Stimulated activated CD4-positive, alpha-beta T cell treated with anti-CD3 and anti-CD28 coated beads, Interleukin-15, amount 100 ng/mL, for 1 hour (primary cell): ENCODE measurements at places on chromosomes 16 and 17.

DNA sequence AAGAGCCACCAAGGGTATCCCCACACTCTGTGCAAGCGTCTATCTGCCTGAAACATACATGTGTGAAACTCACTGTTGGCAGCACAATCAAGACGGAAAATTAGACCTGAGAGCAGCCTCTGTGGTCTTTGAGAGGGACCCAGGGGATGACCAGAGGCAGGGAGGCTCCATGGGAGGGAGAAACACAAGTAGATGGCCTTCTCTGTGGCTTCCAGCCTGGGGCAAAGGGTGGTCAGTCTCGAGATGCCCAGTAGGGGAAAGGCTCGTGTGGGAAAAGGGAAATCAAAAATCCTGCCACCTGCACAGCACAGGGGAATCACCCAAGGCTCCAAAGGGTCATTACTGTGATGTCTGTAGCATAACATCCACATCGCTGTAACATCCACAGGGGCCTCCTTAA, 823.3 kb downstream of the KCNJ18 start:
- no peak for DNase-seq

DNA sequence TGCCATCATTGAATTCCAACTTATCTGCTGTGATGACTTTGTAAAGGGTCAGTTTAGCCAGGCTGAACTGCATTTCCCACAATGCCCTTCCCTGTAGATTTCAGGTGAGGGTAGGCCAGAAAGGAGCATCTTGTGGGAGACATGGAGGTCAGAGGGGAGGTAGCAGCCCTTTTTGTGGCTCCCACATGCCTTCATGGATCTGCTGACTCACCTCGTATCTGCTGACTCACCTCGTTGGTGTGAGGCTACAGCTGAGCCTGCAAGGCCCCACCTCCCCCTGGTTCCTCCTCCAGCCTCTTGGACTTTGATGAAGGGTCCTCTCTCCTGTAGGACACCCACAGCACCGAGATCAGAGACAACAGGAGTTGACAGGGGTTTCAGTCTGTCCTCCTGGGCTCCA, 102.5 kb downstream of the SALL1 start:
- DNase-seq = no peak

GRCh38 chr16:85916141-85916890, 17.4 kb downstream of the IRF8 start:
- no peak for DNase-seq

DNA sequence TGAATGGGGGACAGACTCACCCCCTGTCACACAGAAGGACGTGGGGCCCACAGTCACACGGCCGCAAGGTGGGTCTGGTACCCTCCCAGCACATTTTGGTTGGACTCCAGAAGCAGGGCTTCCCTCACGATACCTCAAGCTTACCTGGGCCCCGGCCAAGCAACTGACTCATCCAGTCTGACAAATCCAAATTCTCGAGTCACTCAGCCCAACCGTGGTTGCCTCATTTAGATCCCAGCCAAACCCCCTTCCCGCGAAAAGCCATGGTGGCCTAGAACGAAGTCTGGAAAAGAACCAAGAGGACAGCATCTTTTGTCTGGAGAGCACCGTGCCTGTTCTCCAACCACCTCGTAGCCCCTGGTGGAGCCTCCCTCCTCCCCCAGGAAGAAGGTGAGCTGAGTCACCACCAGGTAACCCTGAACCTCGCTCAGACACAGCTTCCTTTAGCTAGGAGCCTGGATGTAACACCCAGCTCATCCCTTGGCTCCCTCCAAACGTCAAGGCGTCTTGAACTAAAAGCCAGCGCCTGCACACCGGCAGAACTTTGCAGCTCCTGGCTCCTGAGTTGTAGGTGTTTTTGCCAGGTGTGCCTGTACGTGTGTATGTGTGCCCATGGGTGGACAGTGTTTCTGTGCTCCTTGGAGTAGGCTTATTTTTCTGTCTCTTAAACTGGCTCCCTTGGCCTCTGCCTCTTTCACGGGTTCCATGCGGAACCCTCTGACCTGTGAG, 78.9 kb downstream of the CMIP start:
- DNase-seq = no peak

- DNase-seq = no peak
Observed at GRCh38 chr16:20910781-20911321, 10.3 kb downstream of the LYRM1 start.

DNA sequence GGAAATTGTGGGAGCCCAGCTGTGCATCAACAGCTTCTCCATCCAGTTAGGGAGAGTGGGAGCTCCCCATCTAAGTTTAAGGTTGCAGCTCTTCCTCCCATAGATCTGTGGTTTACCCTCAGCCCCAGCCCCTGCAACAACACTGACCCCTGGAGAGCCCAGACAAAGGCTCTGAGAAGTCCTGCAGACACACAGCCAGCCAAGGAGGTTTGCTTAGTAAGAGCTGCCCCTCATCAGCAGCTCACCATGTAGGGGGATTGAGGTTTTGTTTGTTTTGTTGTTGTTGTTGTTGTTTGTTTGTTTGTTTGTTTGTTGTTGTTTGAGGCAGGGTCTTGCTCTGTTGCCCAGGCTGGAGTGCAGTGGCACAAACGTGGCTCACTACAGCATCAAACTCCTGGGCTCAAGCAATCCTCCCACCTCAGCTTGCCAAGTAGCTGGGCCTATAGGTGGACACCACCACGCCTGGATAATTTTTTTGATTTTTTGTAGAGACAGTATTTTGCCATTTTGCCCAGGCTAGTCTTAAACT, 138.6 kb downstream of the CLEC16A start:
- DNase-seq = no peak

DNA sequence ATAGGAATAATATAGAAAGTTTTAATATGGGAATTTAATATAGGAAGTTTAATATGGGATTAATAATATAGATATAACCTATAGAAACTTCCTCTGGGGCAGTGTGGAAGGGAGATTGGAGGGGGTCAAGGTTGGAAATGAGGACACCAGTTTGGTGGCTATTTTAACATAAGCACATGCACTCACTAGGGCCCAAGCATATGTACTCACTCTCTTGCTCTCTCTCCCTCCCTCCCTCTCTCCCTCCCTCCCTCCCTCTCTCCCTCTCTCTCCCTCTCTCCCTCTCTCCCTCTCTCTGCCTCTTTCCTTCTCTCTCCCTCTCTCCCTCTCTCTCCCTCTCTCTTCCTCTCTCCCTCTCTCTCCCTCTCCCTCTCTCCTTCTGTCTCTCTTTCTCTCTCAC, 528.1 kb downstream of the NPIPA7 start:
- DNase-seq = no peak

DNA sequence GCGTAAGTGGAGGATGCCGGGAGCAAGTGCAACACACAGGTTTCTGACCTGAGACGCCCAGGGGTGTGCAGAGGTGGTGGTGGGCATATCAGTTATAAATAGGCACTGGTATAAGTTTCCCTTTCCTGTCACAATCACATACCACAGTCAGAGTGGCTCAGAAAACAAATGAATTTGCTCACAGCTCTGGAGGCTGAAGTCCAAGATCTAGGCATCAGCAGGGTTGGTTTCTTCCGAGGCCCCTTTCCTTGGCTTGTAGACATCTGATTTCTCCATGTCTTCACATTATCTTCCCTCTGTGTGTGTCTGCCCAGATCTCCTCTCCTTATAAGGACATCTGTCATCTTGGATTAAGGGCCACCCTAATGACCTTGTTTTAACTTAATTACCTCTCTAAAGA, 250.5 kb upstream of the TNRC6C start:
- DNase-seq = no peak

- no peak for DNase-seq
Observed at GRCh38 chr16:68737046-68737729, at the start of gene CDH1. CDH1 (plus strand) TSS chr16:68737292; CDS start chr16:68737416, 124 bp downstream.

DNA sequence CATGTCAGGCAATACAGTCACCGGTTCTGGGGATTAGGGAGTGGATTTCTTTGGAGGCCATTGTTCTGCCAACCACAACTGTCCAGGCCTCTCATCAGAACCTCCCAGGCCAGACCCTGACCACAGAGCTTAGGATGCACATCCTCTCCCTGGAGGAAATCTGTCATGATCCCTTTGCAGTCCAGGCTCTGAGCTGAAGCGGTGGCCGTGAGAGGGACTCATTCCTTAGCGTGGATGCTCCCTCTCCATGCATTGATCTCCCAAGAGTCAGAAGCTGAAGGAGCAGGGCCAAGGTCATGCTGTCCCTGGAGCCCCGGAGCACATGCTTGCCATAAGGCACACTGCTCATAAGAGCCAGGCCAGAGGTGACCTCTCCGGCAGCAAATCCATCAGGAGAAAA, 181.4 kb downstream of the COPRS start:
- DNase-seq = no peak

- no peak for DNase-seq
Observed at GRCh38 chr16:11423315-11424117, 78.3 kb downstream of the RMI2 start.

DNA sequence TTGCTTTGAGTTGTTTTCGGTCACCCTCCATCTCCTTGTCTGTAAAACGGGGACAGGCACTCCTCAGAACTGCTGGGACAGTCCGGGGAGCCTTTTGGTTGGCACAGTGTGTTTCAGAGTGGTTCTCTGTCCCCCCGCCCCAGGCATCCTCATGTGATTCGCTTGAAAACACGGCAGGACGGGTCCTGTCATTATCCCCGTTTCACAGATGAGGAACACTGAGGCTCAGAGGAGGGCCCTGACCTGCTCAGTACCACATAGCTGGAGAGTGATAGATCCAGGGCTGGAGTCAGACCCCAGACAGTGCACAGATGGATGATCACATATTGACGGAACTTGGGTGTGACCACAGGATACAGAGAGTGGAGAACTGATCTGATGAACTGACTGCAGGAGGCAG, 13.5 kb upstream of the ADGRG1 start:
- DNase-seq = no peak

DNA sequence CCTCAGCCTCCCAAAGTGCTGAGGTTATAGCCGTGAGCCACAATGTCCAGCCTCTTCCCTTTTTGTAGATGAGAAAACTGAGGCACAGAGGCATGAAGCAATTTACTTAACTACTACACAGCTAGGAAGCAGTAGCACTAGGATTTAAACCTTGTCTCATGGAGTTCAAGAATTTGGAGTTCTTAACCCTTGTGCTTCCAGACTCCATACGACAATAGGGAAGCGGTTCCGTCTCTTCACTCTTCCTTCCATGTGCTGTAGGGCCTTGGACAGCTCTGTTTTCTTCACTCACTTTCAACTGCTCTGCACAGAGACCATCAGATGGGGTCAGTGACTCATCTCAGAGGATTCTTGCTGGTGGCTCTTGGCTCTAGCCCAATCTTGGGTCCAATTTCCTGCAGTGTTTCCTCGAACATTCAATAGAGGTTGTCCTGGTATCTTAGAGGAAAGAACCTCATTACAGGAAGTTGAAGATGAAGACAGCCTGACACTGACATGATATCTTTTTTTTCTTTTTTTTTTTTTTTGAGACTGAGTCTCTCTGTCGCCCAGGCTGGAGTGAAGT, 19.3 kb downstream of the ITGAL start:
- no peak for DNase-seq

- no peak for DNase-seq
Observed at GRCh38 chr17:9905902-9906301, 831 bp upstream of the RCVRN start.

- DNase-seq = no peak
Observed at GRCh38 chr17:10031606-10032005, 126.5 kb upstream of the RCVRN start.

- peak; percentile 31 for DNase-seq
Observed at GRCh38 chr16:85029408-85029784, 1.8 kb downstream of the KIAA0513 start.

GRCh38 chr17:50423553-50424159, 2.4 kb upstream of the ACSF2 start:
- DNase-seq = no peak

DNA sequence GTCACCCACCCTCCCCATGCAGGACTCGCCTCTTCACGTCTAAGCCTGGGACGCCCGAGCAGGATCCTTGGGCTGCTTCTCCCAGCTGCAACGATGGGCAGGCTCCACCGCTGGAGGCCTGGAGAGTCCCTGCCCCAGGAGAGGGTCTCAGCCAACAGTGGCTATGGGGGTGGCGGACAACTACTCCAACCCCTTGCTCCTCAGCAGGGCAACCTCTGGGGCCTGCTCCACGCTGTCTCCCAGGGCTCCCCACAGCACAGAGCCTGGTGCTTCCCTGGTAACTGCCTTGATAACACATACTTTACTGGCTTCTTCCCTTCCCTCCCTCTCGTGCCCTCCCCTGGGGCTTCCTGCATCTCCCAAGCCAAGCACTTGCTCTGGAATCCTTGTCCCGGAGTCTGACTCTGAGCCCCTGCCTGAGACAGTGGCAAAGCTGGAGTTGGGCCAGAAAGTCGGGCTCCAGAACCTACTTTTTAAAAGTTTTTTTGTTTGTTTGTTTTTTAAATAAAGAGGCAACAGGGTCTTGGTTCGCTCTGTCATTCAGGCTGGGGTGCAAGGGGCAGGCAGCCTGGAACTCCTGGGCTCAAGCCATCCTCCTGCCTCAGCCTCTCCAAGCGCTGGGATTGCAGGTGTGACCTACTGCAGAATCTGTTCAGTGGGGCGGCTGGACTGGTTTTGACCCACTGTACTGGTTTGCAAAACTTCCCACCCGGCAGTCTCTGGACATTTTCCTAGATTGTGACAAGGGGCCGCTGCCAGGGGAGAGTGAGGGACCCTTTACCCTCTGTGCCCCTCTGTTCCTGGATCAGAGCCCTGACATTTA, 99.4 kb downstream of the TNFRSF13B start:
- DNase-seq = no peak

DNA sequence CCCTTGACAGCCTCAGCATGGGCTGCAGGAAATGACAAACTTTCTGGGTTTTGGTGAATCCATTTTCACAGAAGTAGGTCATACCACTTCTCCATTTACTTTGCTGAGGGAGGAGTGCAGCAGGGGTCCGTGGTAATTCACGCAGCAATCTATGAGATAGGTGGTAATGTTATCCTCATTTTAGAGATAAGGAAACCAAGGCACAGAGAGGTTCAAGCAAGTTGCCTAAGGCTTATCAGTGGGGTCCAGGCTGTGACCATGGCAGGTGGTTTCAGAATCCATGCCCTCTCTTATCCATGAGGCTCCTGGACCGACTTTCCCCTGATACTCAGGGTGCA, 12.6 kb downstream of the TBX4 start:
- no peak for DNase-seq

DNA sequence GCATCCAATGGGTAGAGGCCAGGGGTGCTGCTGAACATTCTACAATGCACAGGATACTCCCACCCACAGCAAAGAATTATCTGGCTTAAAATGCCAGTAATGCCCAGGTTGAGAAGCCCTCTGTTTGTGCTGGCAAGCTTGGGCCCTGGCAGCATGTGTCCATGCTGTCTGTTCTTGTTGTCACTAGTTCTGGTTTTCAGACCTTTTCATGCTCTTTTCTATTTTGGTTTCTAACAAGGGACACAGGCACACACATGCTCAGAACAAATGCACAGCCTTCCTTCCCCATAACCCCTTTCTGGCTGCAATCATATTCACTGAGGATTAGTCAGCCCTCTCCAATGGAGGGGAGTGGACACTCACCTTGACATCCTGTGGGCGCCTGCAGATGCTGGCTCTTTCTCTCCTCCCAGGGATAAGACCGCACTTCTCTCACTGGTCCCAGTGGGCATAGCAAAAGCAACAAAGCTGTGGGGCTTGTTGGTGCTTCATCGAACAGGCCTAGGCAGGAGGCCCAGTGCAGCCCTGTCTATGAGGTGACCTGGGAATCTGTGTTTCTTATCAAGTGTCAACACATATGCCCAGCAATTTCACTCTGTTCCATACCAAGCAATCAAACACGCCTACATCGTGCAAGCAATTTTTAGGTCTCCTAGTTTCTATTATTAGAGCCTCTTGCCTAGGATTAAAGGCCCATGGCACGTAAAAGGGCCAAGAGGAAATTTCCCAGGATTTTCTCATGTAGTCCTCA, 271.1 kb upstream of the CCL2 start:
- DNase-seq = no peak
